ENCODE measurements at places on chromosomes 12 and 14.

- no peak for DNase-seq
These were observed 289.6 kb downstream of the ZFP36L1 start for GRCh38 chr14:68503186-68503825.

DNA sequence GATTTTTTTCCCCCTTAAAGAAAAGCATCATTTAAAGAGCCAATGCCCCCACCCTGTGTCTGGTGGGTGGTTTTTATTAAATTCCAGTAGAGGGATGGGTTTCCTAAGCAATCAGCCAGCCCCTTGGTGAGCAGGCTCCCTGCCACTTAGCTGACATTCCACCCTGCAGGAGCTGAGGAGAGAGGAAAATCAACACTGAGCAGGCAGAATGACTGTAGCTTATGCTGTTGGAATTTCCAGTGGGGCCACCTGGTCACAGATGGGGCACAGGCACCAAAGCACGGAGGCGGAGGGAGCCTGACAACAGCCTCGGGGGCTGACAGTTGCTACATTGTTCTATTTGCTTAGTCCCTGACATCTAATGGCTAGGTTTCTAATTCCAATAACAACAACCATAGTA lies 127.7 kb downstream of the TMEM30B start:
- DNase-seq = no peak

DNA sequence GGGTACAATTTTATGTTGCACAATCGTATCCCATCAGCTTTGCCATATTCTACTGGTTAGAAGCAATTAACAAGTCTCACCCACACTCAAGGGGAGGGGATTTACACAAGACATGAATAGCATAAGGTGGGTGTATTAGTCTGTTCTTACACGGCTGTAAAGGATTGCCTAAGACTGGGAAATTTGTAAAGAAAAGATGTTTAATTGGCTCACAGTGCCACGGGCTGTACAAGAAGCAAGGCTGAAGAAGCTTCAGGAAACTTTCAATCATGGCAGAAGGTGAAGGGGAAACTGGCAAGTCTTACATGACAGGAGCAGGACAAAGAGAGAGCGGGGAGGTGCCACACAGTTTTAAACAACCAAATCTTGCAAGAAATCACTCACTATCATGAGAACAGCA lies 231.8 kb upstream of the AMIGO2 start:
- no peak for DNase-seq

DNA sequence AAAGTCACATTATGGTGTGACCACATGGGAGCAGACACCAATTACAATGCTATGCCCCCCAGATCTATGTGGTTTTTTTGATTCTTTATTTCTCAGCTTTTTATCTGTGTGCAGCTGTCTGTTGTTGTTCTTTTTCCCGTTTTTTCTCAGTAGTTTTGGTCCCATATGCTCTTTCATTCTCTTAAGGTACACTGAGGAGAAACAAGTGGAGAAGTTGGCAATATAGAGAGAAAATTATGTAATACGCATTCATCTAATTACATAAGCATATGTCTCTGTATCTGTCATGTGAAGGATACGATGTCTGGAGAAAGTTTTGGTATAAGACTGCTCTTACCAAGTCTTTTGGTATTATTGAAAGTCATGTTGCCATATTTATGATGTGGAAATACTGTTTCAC lies 819.0 kb downstream of the NRXN3 start:
- DNase-seq = no peak

- no peak for DNase-seq
These were observed 660 bp upstream of the HCFC2 start for GRCh38 chr12:104063712-104064030.
